Retina (tissue), 1 donor: ENCODE measurements at places on chromosomes 12 and 14.

GRCh38 chr12:109915171-109916040 lies 15.3 kb downstream of the TCHP start:
- no peak for DNase-seq

DNA sequence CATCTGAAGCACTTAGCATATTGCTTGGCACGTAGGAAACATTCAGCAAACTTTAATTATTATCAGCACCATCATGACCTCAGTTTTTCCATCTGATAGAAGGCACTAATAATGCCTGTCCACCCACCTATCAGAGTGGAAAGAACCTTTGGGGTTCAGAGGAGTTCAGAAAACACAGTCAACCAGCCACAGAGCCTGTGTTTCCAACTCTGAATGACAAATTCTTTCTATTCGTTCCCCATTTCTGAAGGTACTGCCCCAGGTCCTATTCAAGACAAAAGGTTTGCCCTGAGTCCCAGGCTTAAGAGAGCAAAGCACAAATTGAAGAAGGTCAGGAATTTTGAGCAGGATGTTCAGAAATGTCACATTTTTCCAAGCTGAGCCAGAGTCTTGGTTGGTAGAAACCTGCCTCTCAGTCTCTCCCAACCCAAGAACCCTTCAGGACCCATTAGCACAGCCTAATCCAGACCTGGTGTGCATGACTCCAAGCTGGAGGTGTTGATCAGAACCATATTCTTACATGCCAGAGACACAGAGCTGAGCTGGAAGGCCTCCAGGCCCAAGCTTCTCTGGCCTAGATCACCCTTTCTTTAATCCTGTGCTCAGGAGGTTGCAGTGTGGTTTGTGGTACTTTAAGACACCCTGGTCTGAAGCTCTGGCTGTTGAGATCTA lies 114.4 kb downstream of the TBX5 start:
- no peak for DNase-seq

DNA sequence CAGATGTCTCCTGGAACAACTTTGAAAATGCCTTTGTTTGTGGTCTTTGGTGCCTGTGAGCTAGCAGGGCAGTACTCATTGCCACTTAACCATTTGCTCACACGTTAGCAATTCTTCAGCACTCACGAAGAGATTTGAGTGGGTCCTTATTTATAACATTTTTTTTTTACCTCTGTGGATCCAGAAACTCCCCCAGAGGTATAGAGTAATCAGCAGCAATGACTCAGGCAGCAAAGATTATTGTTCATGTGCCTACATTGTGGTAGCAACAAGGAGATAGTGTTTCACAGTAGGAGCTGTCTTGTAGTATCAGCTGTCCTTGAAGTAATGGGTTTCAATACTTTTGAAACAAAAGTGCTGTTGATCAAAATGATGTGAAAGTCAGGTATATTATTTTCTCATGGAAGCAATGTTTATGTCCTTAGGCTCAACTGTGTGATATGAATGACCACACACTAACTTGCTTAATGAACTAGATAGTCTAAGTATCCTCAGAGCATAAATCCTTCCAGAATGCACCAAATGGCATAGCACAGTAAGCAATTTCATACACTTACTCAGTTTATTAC lies 304.1 kb downstream of the EGLN3 start:
- DNase-seq: no peak

GRCh38 chr14:105092171-105093037 lies 27.2 kb upstream of the GPR132 start:
- DNase-seq: peak; percentile 57

DNA sequence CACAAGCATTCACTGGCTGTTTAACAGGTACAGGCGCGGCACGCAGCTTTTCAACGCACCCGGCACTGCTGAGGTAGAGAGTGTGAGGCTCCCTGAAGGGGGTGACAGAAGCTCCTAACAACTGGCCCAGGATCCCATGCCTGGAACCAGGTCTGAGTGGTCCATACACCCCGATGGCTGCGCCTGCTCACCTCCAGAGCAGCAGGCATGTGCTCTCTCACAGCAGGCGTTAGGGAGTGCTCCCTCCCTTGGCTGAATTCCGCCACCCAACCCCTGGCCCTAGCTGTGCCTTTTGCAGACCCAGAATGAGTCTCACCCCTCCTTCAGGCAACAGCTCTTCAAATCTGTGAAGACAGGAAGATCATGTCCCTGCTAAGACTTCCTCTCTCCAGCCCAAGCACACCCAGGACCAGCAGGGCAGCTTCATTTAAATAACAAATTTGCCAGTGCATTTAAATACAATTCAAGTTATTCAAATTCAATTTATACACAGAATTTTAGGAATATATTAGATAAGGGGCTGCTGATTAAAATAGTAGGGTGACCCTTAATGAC lies 86.0 kb downstream of the SETD3 start:
- DNase-seq: no peak

GRCh38 chr14:22546722-22547071 lies 42.3 kb downstream of the DAD1 start:
- DNase-seq: no peak

DNA sequence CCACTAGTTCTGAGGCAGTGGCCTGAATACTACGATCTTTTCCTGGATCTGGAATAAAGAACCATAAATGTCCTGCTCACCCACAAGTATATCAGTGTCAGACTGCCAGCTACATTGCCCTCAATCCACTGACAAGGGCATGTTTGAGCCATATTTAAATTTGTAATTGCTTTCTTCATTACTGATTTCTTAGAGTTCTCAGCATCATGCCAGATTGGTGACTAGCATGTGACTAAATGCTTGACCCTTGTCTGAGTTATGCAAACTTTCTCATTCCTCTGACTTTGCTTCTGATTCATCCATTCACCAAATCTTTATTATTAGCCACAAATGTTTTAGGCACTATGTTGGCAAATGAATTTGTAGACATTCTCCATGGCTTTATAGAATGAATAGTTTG lies 143.6 kb upstream of the SLC16A7 start:
- DNase-seq: no peak

DNA sequence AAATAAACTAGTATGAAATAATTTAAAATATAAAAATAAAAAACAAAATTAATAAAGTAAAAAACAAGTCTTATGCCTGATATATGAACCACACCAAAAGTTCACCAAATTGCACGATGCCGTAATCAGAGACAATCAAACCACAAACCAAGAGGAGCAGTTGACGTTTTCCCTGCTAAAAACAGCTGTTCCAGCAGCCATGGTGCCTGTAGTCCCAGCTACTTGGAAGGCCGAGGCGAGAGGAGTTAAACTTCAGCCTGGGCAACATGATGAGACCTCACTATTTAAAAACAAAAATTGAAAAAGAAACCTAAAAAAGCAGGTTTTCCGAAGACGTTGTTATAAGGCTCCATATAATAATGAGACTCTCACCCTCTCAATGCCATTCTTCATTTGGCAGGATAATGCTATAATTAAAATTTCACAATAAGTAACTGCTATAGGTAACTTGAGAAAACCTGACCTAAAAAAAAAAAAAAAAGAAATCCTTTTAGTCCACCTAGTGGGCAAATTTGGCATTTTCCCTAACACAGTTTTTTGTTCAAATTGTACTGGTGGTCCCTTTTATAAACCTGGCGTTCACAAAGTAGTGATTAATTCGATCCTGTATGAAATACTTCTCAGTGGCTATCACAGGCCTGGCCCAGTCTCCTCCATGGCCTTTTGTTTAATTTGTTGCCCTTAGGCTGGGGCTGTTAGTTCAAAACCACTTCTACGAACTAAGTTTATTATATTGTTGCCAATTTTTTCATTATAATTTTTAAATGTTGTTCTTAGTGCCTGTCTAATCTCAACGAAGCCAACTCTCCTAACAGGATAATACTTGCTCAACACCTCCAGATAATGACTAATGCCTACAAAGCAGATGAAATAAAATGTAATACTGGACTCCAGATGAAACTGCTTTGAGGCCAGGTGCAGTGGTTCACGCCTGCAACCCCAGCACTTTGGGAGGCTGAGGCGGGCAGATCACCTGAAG lies 62.1 kb downstream of the TNFAIP2 start:
- peak; percentile 46 for DNase-seq

DNA sequence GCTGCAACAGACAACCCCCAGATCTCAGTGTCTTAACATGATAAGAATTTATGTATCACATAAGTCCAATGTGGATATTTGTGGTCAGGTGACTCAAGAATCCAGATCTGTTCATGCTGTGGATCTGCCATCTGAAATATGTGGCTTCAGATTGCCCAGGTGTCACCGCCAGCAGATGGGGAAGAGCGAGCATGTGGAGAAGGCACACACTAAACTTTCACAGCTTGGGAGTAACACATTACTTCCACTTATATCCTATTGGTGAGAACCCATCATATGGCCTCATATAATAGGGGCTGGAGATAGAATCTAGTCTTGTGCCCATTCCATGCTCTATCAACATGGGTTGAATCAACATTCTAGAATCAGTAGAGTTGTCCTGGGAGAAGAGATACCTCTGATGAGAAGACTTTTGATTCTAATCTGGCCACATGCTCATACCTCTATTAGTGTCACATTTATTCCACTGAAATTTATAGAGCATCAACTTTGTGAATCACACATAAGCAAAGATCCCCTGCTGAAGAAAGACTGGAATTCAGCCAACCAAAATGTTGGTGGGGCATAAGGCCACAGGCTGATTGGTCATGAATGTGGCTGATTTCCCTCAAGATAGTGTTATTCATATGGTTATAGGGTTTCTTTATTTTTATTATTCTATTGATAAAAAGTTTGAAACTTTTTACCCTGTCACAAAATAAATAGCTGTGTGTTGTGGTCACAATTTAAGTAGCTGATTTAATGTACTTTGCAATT lies 6.0 kb upstream of the CALCOCO1 start:
- no peak for DNase-seq

DNA sequence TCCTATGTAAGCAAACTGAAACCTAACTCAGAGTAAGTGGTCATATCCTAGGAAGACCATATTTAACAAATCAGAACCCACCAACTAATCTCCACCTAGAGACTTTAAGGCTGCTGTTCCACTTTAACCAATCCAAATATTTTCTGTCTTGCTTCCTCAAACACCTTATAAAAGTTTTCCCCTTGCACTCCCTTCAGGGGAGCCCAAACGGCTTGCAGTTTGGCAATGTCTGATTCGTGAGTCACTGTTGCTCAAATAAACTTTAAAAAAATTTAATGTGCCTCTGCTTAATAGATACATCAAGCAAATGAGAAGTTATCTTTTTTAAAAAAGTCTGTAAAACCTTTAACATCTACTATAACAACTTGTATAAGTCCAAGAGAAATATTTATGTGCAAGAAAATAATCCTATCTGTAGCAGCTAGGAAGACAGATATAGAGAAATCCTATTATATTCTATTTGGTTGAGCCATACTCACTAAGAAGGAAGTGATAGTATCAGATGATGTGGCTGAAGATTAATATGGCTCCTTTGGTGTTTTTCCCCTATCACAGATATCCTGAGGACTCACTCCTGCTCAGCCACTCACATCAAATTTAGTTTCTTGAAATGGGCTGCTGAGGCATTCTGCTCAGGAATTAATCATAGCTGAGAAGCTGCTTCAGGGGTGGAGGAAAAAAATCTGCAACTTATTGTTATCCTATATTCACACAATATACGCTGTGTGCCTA lies 65.1 kb upstream of the DUSP6 start:
- DNase-seq: no peak
